Natural killer cell treated with Interleukin-12 subunit alpha and Interleukin-12 subunit beta and Interleukin-15 and Interleukin-18, amount 100 ng/mL, for 72 hours (primary cell): ENCODE measurements at places on chromosomes 12 and 14.

GRCh38 chr12:121894633-121895032, 6.0 kb downstream of the PSMD9 start:
- no peak for DNase-seq

- DNase-seq, result no peak
Measured at GRCh38 chr14:61591862-61592261, 103.5 kb upstream of the HIF1A start.

- no peak for DNase-seq
Measured at GRCh38 chr12:29376118-29376517, 4.9 kb downstream of the ERGIC2 start.

- no peak for DNase-seq
Measured at GRCh38 chr12:123337070-123337469, 27.6 kb downstream of the SBNO1 start.
